ENCODE measurements at places on chromosomes 2 and 18.

DNA sequence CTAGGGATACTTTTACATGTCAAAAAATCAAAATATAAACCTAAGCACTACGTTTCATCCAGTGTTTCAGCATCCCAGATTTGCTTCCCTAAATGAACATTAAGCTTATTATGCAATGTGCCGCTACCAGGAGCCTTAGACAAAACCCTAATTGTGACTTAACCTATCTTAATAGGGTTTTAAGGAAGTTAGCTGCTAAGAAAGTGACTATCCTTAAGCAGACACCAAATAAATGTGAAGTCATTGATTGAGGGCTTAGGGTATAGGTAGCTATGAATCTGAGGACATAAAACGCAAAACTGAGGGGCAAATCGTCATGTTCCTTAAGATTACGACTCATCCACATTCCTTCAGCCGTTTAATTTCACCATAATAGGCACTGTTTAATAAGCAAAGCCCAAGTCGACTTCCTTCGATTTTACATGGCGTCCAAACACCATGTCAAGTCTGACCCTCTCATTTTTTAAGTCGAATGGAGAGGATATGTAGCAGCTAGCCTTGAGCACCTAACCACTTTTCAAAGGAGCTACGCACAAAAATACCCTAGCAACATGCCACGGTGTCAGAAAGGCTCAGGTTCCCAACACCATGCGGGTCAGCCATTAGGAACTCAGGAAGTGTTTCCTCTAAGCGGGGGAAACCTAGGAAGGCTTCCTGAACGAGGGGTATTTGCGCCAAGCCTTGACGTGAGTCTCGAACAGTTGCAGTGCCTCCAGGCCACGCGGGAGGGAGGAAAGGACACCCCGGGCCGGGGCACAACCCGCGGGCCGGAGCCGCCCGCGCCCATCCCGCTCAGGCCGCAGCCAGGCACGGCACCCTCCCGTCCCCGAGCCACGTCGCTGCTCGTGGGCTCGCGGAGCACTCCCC, 1.0 kb downstream of the HDLBP start:
- no peak for DNase-seq

GRCh38 chr18:41949206-41949920, 5.7 kb upstream of the PIK3C3 start:
- no peak for DNase-seq

GRCh38 chr2:222281506-222281905, 17.3 kb downstream of the PAX3 start:
- DNase-seq = no peak

GRCh38 chr2:85772019-85772745, 18.4 kb downstream of the ATOH8 start:
- DNase-seq = no peak

DNA sequence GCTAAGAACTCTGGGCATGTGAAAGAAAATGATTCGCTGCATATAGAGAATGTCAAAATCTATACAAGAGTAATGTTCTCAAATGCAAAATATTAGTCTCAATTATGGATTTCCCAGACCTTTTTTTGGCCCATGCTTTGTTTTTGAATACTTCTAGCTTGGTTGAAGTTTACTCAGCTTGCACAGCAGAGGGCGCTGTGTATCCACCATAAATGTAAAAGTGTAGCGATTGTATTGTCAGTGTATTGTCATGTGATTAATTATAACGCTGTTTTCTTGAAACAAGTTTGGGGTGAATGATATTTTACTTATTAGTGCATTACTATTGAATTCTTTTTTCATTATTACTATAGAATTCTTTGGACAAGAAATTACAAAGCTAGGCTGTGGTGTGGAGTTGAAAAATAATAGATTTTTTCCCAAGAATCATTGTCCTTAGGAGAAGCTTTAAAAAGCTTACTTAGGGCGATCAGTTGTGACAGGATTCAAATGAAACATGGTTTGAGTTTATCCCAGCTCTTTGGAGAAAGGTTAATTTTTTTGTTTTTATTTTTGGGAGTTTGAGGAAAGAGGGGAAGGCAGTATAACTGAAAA, 98.3 kb downstream of the PIK3C3 start:
- DNase-seq = peak; percentile 44

- DNase-seq = no peak
These were observed 155.6 kb downstream of the TTC27 start for GRCh38 chr2:32783469-32783868.

- no peak for DNase-seq
These were observed 126.6 kb downstream of the UBE2E3 start for GRCh38 chr2:181106789-181107627.

- no peak for DNase-seq
These were observed 90.6 kb upstream of the MBOAT2 start for GRCh38 chr2:9094117-9094516.

All from stimulated activated CD4-positive, alpha-beta T cell treated with anti-CD3 and anti-CD28 coated beads, Interleukin-1b, Interleukin-23, amount 100 ng/mL, for 48 hours (primary cell).